HepG2 (cell line): ENCODE measurements at places on chromosomes 2 and 18.

GRCh38 chr2:101150306-101151145 lies 656 bp downstream of the TBC1D8 start:
- no peak for DNase-seq

GRCh38 chr2:795531-796041 lies 118.4 kb upstream of the TMEM18 start:
- DNase-seq: no peak

DNA sequence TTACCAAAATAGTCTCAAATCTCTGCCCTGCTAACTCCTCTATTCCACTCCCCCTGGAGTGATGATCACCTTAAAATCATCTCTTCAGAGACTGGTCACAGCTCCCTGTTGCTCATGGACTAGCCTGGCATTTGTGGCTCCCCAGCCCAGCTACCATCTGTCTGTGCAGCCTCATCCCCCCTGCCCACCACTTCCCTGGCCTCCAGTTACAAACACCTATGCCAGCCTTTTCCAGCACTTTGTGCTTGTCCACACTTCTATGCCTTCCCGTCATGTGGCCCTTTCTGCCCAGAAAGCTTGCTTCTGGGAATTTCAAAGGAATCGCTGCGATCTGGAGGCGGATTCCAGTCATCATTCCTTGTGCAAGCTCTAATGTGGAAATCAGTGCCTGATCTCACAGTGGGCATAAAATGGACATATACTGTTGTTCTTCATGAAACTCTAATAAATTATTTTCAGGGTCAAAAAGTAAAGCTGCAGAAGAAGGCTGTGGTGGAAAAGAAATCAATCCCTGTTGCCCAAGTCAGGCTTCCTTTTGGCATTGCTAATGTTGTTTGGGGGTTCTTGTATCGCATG lies 19.4 kb downstream of the PLB1 start:
- DNase-seq: no peak

- DNase-seq: peak; percentile 22
Measured at GRCh38 chr2:75311993-75312392, 112.7 kb upstream of the TACR1 start.

DNA sequence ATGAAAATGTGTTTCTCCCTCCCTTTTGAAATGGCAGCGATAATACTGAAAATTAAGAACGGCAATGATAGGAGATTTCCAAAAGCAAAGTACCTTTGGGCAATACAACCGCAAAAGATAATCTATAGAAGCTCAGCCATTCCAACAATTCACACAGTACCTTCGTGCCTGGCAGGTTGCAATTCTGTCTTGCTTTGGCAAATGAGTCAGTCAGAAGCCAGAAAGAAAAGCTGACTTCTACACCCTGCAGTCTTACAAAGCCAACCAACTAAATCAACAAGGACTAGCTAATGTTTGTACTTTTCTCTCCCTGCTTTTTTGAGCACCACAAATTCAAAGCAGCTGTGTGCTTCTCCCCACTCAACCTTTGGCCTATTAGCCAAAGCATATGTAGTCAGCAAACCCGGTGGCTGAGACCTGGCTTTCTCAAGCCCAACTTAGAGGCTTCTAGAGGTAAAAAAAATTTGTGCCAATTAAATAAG lies 25.7 kb upstream of the ID2 start:
- peak; percentile 94 for DNase-seq

- DNase-seq: no peak
Measured at GRCh38 chr2:223488814-223489213, 113.3 kb downstream of the SCG2 start.

GRCh38 chr2:239008004-239008403 lies 160.1 kb downstream of the TWIST2 start:
- DNase-seq: no peak

GRCh38 chr2:202036601-202037037 lies 3.0 kb downstream of the FZD7 start:
- no peak for DNase-seq

DNA sequence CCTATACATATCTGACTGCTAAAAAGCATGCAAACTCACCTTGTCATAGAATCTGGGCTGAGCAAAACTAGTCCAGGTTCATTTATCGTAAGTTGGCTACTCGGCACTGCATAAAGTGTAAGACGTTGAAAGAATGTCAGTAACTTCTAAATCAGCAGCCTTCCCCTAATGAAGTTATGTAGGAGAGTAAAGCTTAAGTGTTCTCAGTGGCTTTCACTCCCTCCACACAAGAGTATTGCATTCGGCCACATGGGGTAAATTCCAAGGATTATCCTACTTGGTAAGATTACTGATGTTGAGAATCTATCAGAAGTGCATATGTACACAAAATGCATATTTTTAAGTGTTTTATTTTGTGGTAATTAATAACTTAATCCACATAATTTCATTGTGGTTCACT lies 130.1 kb downstream of the LCLAT1 start:
- DNase-seq: no peak

- no peak for DNase-seq
Measured at GRCh38 chr2:85890522-85891176, 1.9 kb upstream of the ST3GAL5 start.

- DNase-seq: no peak
Measured at GRCh38 chr18:77099485-77100370, 32.9 kb downstream of the MBP start.

DNA sequence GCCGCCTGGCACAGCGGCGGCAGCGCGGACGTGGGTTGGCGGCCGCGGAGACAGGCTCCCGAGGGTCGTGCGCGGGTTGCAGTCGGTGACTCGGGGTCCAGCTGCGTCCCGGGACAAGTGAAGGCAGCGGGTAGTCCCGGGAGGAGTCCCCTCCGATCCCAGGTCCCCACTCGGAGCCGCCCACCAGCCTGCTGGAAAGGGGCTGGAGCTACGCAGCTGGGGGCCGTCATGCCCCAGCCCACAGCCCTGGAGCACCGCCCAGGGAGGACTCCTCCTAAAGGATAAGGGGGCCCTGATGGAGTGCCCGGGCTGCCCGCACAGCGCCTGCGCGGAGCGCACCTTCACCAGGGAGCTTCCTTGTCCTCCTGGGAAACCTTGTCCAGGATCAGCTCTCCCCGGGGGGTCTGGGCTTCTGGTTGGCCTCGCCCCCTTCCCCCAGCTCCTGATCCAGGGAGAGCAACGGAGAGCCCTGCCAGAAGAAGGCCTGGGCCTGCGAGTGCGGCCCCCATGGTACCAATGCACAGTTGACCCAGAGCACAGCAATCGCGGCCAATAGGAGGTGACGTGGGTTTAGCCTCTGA lies 25.9 kb upstream of the ALPP start:
- DNase-seq: no peak

DNA sequence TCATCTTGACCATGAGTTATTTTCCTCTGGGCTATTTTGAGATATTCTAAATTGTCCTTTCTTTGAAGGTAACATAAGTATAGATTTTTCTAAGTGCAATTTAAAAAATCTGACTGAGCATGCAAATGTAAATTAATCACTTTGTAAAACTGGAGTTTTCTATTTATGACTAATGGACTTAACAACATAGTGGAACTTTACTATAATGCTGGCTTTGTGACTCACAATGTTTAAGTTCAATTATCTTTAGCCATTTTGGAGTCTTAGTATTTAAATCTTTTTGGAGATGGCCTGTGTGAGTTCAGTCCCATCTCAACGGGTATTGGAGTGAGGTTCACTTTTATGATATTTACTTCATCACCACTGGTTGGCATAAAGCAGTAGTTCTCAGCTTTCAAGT lies 35.2 kb upstream of the NOSTRIN start:
- DNase-seq: no peak

- DNase-seq: no peak
Measured at GRCh38 chr2:134232868-134233727, 20.8 kb upstream of the MGAT5 start.
